Pancreas (tissue), 10 donors: ENCODE measurements at places on chromosomes 16 and 17.
A peak's percentile ranks its signal among the peaks of the same experiment; 100 is the strongest.

- DNase-seq: no peak
- H3K27me3 ChIP-seq: no peaks in the 10 kb centered on the region
- no peaks in the 10 kb centered on the region for H3K36me3 ChIP-seq
- H3K27ac ChIP-seq: no peak overlapping the region
These were observed 234.7 kb downstream of the KATNIP start for GRCh38 chr16:27784351-27785306.

DNA sequence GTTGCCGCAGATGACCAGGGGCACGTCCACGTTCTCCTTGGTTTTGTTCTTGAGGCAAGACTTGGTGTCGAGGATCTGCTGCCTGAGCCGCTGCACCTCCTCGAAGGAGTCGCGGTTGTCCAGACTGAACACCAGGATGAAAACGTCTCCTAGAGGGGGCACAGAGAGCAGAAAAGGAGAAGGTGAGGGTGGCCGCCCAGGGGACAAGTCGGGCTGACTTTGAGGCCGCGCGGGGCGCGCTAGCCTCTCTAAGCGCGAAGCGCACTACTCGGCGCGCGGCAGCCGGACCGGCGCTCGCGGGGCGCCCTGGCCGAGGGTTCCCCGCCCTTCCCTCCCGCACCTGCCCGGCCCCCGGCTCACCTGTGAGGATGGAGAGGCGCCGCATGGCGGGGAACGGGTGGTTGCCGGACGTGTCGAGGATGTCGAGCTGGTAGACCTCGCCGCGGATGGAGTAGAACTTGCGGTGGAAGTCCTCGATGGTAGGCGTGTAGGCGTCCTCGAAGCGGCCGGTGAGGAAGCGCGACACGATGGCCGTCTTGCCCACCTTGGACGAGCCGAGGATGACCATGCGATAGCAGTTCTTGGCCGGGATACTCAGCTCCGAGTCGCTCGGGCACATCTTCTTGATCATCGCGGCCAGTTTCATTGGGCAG, 533 bp downstream of the RASD1 start:
- no peaks in the 10 kb centered on the region for H3K36me3 ChIP-seq
- DNase-seq: peak; percentile 75
- H3K27me3 ChIP-seq: no peaks in the 10 kb centered on the region
- peak overlapping the region; percentile 55 for H3K27ac ChIP-seq

DNA sequence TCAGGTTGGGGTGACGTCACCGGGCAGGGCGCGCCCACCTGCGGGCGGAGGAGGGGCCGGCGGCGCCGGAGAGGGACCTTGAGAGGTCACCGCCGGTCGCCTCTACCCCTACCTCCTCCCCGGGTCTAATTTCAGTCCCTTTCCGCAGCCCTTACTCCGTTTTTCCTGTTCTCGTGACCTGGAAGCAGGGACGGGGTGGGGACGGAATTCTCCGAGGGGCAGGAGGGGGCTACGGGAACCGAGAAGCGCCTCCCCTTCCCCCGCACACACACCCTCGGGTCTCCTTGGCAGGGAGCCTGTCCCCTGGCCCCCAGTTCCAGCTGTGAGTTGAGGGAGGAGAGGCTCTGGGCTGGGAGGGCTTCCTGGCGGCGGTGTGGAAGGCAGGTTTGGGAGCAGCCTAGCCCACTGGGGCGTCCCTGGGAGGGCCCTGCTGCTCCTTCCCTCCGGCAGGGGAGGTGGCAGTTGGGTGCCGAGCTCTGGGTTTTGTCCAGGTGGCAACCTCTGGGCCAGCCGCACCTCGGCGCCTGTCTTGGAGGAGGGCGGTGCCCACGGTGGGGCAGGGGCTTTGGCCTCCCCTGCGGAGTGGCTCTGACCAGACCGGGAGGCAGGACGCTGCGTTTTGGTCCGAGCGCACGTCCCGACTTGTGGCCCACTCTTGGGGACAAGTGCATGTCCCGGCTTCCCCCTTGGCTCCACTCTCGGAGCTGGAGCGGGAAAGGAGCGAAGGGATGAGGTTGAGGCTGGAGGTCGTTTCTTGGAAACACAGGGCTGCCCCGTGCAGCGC, 773 bp downstream of the SYNGR3 start:
- peaks cover 11% of the 10 kb centered on the region for H3K27me3 ChIP-seq
- peaks cover 3% of the 10 kb centered on the region for H3K36me3 ChIP-seq
- H3K4me1 ChIP-seq: peaks cover 17% of the 10 kb centered on the region
- H3K27ac ChIP-seq: no peak overlapping the region

DNA sequence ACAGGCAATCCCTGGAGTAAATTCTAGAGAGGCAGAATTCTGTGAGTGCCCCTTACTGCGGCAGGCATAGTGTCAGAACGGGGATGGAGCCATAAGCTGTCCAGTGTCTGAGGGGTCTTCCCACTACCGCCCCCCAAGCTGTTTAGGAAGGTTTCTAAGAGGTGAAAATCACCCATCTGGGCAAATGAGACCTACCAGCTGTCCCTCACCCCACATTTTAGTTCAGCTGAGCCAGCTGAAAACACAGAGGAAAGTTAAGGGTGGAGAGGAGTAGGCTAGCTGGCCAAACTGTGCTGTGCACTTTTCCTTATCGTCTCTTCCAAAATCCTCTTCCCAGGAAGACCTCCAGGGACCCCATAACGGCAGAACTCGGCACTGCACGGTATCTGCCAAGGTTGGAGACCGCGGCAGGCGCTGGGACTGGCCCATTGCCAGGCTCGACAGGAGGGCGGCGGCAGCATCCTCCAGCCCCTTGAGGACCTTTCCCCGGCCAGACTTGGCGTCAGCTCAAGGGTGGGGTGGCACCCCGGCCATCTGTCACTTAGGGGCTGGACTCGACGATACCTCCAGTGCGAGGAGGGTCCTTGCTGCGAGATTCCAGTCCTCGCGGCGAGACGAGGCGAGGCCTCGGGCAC, 955 bp downstream of the ACLY start:
- peak overlapping the region; percentile 89 for H3K27ac ChIP-seq
- H3K4me3 ChIP-seq: peak overlapping the region; percentile 97
- peak; percentile 91 for DNase-seq
- H3K4me1 ChIP-seq: no peaks in the 10 kb centered on the region
- no peaks in the 10 kb centered on the region for H3K36me3 ChIP-seq

- H3K36me3 ChIP-seq: no peaks in the 10 kb centered on the region
- DNase-seq: no peak
- H3K27ac ChIP-seq: no peak overlapping the region
- H3K27me3 ChIP-seq: no peaks in the 10 kb centered on the region
These were observed 3.7 kb downstream of the HPR start for GRCh38 chr16:72066747-72067146.

DNA sequence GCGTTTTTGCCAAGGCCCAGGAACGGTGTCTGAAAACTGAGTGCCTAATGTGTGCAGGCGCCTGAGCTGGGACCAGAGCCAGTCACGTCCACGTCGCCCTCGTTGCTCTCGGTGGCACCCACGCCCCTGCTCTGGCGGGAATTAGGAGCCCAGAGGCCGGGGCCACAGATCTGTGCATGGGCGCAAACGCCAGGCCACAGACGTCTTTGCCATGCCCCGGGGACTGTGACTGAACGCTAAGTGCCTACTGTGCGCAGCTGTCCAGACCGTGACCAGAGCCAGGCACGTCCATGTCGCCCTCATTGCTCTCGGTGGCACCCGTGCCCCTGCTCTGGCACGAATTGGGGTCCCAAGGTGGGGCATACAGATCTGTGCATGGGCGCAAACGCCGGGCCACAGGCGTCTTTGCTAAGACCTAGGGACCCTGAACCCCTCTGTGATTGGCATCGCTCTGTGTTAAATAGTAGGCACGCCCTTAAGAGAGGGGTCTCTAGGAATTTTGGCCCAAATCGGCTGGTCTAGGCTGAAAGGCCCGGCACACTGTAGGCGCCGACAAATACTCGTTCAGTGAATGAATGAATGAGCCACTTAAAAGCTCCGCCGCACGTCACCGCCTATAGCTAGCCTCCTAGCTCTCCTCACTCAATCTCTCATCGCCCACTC, 827 bp upstream of the UBALD1 start:
- H3K27ac ChIP-seq: peak overlapping the region; percentile 95
- H3K4me1 ChIP-seq: peaks cover 17% of the 10 kb centered on the region
- H3K4me3 ChIP-seq: no peak overlapping the region

DNA sequence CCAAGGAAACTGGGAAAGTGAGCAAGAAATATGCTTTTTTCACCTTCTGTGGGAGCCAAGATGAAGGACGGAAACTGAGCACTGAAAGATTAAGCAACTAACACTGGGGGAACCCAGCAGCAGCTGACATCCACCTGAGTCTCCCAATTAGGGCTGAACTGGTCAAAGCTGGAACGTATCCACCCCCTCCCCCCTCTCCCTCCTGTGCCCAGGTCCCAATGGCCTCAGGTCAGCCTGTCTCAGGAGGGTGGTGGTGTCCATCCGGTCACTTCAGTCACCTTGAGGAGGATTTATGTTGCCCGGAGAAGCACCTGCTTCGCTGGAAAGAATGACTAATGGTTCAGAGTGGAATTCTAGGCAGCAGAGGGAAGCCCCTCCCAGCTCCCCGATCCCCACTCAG, 10.0 kb downstream of the PEMT start:
- no peaks in the 10 kb centered on the region for H3K36me3 ChIP-seq
- H3K4me1 ChIP-seq: no peaks in the 10 kb centered on the region
- no peak for DNase-seq

GRCh38 chr17:42748202-42748907, 3.5 kb upstream of the EZH1 start:
- H3K4me3 ChIP-seq: no peak overlapping the region
- no peak for DNase-seq
- no peaks in the 10 kb centered on the region for H3K27me3 ChIP-seq

DNA sequence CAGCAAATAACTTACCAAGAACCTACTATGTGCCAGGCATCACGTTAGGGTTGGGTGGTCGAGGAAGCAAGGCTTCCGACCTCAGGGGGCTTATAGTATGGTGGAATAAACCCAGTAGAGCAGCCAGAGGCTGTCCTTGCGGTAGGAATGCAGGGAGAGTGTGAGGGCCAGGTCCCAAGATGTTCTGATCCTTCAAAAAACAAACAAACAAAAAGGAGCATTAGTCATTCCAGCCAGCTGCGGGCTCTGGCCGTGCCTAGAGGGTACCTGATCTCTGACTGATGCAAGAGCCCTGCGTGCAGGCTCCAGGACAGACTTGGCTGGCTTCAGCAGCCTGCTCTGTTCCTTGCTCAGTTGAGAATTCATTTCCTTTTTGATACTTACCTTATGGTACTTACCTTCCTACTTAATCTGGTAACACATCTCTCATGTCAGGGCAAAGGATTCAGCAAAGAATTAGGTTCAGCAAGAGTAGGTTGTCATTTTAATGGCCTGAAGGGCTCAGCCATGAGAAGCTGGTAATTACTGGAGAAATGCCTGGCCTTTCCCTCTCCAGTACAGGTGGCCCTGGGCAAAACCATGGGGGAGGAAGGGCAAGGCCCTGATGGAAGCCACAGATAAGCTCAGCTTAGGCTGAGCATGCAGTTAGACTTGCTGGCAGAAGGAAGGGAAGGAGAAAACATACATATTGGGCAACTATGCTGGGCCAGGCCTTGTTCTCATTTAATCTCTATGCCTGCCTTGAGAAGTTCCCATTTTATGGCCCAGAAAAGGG, 18.4 kb downstream of the CYB5D2 start:
- H3K27me3 ChIP-seq: no peaks in the 10 kb centered on the region
- no peaks in the 10 kb centered on the region for H3K4me1 ChIP-seq
- no peak for DNase-seq
- no peaks in the 10 kb centered on the region for H3K36me3 ChIP-seq
- no peak overlapping the region for H3K27ac ChIP-seq
- no peak overlapping the region for H3K4me3 ChIP-seq

DNA sequence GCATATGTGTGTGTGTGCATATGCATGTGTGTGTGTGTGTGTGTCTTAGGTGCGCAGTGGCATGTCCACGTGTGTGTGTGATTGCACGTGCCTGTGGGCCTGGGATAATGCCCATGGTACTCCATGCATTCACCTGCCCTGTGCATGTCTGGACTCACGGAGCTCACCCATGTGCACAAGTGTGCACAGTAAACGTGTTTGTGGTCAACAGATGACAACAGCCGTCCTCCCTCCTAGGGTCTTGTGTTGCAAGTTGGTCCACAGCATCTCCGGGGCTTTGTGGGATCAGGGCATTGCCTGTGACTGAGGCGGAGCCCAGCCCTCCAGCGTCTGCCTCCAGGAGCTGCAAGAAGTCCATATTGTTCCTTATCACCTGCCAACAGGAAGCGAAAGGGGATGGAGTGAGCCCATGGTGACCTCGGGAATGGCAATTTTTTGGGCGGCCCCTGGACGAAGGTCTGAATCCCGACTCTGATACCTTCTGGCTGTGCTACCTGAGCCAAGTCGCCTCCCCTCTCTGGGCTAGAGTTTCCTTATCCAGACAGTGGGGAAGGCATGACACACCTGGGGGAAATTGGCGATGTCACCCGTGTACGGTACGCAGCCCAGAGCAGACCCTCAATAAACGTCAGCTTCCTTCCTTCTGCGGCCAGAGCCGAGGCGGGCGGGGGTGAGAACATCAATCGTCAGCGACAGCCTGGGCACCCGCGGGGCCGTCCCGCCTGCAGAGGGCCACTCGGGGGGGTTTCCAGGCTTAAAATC, 47.6 kb downstream of the IL21R start:
- DNase-seq: no peak
- H3K27me3 ChIP-seq: no peaks in the 10 kb centered on the region
- H3K4me3 ChIP-seq: no peak overlapping the region
- no peaks in the 10 kb centered on the region for H3K4me1 ChIP-seq
- H3K36me3 ChIP-seq: no peaks in the 10 kb centered on the region

DNA sequence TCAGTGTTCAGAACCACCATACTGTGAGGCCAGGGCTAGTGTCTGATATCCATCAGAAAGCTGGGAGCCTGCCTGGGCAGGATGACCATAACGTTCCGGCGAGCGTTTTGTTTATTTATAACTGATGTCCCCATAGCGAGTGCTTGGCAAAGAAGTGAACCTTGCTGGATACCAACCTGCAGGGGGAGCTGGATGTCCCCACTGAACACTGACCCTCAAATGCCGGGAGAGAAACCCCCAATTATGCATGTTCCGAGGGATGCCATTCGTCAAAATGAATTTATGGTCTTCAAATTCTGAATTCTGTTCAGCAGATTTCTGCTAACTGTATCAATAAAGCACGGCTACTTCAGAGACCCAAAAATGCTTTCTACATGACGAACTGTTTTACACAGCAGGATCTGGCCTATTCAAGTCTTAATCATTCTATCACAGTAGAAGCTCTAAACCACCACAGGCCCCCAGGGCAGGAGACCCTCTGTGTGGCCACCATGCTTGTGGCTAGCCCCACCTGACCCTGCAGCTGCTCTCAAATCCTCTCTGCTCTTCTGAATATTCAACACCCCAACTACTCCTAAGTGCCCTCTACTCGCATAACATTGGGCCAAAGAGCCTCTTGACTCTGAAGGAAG, 15.2 kb downstream of the MED24 start:
- no peak overlapping the region for H3K4me3 ChIP-seq
- H3K27ac ChIP-seq: no peak overlapping the region
- H3K4me1 ChIP-seq: no peaks in the 10 kb centered on the region
- H3K36me3 ChIP-seq: peaks cover 6% of the 10 kb centered on the region
- peak; percentile 55 for DNase-seq
- H3K27me3 ChIP-seq: no peaks in the 10 kb centered on the region

DNA sequence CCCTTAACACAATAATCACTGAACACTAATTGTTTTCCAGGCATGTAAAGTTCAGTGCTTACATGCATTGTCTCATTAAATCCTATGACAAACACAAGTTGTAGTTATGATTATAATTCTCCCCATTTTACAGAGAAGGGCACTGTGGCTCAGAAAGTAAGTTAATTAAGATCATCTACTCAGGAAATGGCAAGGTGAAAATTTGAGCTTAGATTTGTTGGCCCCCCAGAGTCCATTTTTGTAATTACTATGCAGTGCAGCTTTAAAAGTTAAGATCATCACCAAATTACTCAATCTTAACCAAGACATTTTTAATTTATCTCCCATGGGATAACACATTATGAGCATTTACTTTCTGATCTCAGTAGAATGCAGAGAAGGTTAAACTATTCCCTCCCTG, 34.2 kb upstream of the CCL1 start:
- H3K27ac ChIP-seq: no peak overlapping the region
- H3K27me3 ChIP-seq: no peaks in the 10 kb centered on the region
- no peaks in the 10 kb centered on the region for H3K4me1 ChIP-seq
- DNase-seq: no peak
- no peaks in the 10 kb centered on the region for H3K36me3 ChIP-seq
